MM.1S (cell line): ENCODE measurements at places on chromosomes 4 and X.
A peak's percentile ranks its signal among the peaks of the same experiment; 100 is the strongest.

- H3K27me3 ChIP-seq = no peaks in the 10 kb centered on the region
- H3K4me3 ChIP-seq = no peak overlapping the region
- no peak overlapping the region for H3K27ac ChIP-seq
- H3K4me1 ChIP-seq = no peaks in the 10 kb centered on the region
- DNase-seq = no peak
These were observed 33.5 kb upstream of the CYP2U1 start for GRCh38 chr4:107897823-107898222.

- no peaks in the 10 kb centered on the region for H3K27me3 ChIP-seq
- no peaks in the 10 kb centered on the region for H3K36me3 ChIP-seq
- no peak for DNase-seq
- H3K4me3 ChIP-seq = no peak overlapping the region
These were observed 563.1 kb upstream of the INTU start for GRCh38 chr4:127069675-127070074.

DNA sequence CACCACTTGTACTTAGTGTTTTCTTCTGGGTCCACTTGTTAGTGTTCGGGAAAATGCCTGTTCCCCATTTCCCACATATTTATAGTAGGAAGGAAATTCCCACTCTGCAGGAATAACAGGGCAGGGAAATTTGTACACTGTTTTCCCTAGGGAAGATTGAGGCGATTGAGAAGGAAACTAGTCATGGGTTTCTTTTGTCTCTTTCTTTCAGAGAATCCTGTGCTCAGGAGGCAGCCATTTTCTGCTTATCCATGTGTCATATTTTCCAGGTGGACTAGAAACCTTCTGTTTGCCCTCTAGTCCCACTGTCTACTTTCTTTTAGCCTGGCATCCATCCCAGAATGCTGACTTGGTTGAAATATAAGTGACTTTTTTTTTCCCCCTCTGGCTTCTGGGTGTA lies 299.1 kb upstream of the ANKRD50 start:
- H3K36me3 ChIP-seq = no peaks in the 10 kb centered on the region
- no peaks in the 10 kb centered on the region for H3K27me3 ChIP-seq
- no peak for DNase-seq
- no peak overlapping the region for H3K27ac ChIP-seq
- H3K4me3 ChIP-seq = no peak overlapping the region
- H3K4me1 ChIP-seq = no peaks in the 10 kb centered on the region

DNA sequence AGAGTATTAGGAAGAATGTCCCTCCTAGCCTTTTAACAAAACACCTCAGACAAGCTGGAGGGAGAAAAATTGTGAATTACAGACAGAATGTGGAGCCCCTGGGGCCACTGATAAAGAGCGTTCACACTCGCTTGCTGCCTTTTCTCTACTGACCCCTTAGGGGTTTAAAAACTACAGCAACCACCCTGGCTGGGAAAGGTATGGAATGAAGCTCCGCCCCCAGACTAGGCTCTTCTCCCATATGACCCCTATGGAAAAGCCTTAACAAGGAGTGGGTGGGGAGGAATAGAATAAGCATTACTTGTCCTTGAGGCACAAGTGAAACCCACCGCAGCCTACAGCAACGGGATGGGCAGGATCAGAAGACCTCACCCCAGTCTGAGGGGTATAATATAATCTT lies 26.3 kb downstream of the ANKRD50 start:
- peaks cover 5% of the 10 kb centered on the region; the same call in 1 of the 2 replicates for H3K4me1 ChIP-seq
- H3K4me3 ChIP-seq = no peak overlapping the region
- H3K27ac ChIP-seq = no peak overlapping the region
- no peaks in the 10 kb centered on the region for H3K36me3 ChIP-seq
- DNase-seq = no peak

- H3K4me3 ChIP-seq = peak within 1 kb of the TSS; percentile 80
- no peaks in the 10 kb centered on the region for H3K27me3 ChIP-seq
- H3K4me1 ChIP-seq = no peaks in the 10 kb centered on the region
- DNase-seq = peak; percentile 85
- peak within 1 kb of the TSS; percentile 47; the same call in 1 of the 2 replicates for H3K27ac ChIP-seq
These were observed at the start of the genes DNAAF6 and NUP62CL for GRCh38 chrX:107205770-107206696. Gene DNAAF6, plus strand, starts transcription at chrX:107206611. Its CDS starts 6,265 bp downstream, at chrX:107212876. Gene NUP62CL, minus strand, starts transcription at chrX:107206433. Its CDS starts 31,287 bp downstream, at chrX:107175146.

DNA sequence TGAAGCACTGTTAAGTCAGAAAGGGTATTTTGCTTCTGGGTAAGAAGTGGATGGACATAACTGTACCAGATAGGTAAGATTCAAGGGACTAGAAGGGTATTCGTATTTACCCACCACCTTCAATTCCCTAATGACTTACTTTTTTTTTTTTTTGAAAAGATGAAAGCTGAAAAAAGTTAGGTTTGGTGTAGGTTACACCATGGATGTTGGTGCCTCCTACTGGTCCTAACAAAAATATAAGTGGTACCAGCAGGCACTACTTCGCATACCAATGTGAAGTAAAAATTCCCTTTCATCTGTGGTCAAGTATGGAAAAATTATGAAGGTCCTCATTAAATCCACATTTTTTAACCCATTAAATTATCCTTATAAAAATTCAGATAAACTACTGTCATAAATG lies 7.2 kb downstream of the ANKRD17 start:
- no peak for DNase-seq
- H3K27me3 ChIP-seq = no peaks in the 10 kb centered on the region
- no peaks in the 10 kb centered on the region; the same call in 1 of the 2 replicates for H3K36me3 ChIP-seq
- H3K27ac ChIP-seq = no peak overlapping the region
- peaks cover 5% of the 10 kb centered on the region for H3K4me1 ChIP-seq

- DNase-seq = peak; percentile 31
- H3K36me3 ChIP-seq = no peaks in the 10 kb centered on the region
- H3K27me3 ChIP-seq = no peaks in the 10 kb centered on the region
- H3K4me1 ChIP-seq = peaks cover 18% of the 10 kb centered on the region
- H3K27ac ChIP-seq = no peak overlapping the region
These were observed 52.6 kb upstream of the ATP8A1 start for GRCh38 chr4:42709392-42710065.

DNA sequence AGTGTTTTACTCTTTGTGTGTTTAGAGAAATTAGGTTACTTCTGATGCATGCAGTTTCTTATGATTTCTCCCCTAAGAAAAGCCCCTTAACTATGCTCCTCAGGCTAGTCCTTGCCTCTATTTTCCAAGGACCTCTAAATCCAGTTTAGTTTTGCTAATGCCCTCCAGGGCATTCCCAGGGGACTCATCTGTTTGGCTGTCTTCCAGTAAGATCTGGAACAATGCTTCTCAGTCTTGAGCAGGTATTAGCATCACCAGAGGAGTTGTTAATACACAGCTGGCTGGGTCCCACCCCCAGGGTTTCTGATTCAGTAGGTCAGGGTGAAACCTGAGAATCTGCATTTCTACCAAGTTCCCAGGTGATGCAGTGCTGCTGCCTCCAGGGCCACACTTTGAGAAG lies 56.9 kb downstream of the OTC start:
- no peak overlapping the region for H3K4me3 ChIP-seq
- no peaks in the 10 kb centered on the region for H3K36me3 ChIP-seq
- DNase-seq = no peak
- no peaks in the 10 kb centered on the region for H3K27me3 ChIP-seq
- H3K4me1 ChIP-seq = no peaks in the 10 kb centered on the region

- no peak overlapping the region for H3K4me3 ChIP-seq
- peaks cover 47% of the 10 kb centered on the region for H3K4me1 ChIP-seq
- H3K36me3 ChIP-seq = 0 out of 2 replicates have a peak, but pooled peaks cover 4% of the 10 kb centered on the region
- no peak for DNase-seq
- H3K27ac ChIP-seq = peak overlapping the region; percentile 98; the same call in 1 of the 2 replicates
- no peaks in the 10 kb centered on the region for H3K27me3 ChIP-seq
These were observed 14.5 kb downstream of the GAB1 start for GRCh38 chr4:143351149-143351691.

- H3K27ac ChIP-seq = no peak overlapping the region
- no peak overlapping the region for H3K4me3 ChIP-seq
- no peaks in the 10 kb centered on the region for H3K27me3 ChIP-seq
- no peak for DNase-seq
- H3K36me3 ChIP-seq = no peaks in the 10 kb centered on the region
- H3K4me1 ChIP-seq = no peaks in the 10 kb centered on the region
These were observed 65.5 kb downstream of the FHDC1 start for GRCh38 chr4:153001626-153002025.

DNA sequence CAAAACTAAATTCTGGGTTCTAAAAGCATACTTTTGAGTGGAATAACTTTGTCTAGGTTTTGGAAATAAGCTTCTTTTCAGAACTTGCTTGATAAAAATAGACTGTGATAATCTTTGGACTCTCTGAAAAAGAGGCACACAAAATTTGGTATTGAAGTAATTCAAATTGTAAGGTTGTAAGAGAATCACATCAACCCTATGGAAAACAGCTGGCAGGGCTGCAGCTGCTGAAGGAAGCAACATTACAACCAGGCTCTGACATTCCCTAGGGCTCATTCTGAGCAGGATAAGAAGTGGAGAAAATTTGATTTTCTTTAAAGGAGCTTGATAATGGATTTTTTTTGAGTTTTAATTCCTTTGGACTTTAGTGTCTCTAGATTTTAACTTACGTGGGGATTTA lies 147.6 kb downstream of the FSTL5 start:
- H3K27ac ChIP-seq = no peak overlapping the region
- H3K4me3 ChIP-seq = no peak overlapping the region
- no peaks in the 10 kb centered on the region for H3K27me3 ChIP-seq
- DNase-seq = no peak
- no peaks in the 10 kb centered on the region for H3K36me3 ChIP-seq
- H3K4me1 ChIP-seq = no peaks in the 10 kb centered on the region

GRCh38 chr4:80466618-80467017 lies 131.1 kb downstream of the CFAP299 start:
- no peaks in the 10 kb centered on the region for H3K36me3 ChIP-seq
- no peak overlapping the region for H3K4me3 ChIP-seq
- DNase-seq = no peak
- 0 out of 2 replicates have a peak, but pooled peaks cover 10% of the 10 kb centered on the region for H3K27me3 ChIP-seq
- H3K27ac ChIP-seq = no peak overlapping the region

- H3K27ac ChIP-seq = no peak overlapping the region
- no peak overlapping the region for H3K4me3 ChIP-seq
- no peak for DNase-seq
- no peaks in the 10 kb centered on the region for H3K36me3 ChIP-seq
- H3K27me3 ChIP-seq = no peaks in the 10 kb centered on the region
These were observed 50.5 kb downstream of the SOD3 start for GRCh38 chr4:24845902-24846301.

DNA sequence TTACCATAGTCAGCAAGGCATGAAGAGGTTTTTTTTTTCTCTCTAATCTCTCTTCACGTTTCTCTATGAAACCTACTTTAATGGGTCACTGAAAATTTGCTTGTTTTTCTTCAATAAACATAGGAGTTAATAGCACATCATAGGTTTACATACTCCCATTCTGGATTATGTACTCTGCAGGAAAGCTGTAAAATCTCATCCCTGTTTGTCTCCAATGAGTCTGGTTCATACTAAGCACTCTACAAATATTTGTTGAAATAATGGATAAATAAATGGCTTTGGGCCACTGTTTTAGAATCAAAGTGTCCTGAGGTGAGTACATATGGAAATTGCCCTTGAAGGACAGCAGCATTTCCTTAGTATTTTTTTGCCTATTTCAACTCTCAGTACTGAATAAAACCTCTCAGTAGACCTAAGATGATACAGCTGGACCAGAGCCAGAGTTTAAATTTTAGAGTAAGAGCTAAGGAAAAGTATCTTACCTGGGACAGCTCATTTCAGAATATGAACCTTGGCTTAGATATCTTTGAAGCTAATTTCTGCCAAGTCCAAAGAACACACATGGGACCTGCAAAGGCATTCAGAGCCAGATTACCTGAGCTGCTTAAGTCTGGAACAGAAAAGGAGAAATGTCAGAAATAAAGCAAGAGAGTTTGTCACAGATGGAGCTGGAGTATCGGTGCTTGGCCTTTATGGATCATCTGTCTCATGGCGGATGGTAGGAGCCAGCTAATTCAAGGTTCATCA lies 34.4 kb downstream of the PF4 start:
- no peak overlapping the region for H3K27ac ChIP-seq
- H3K36me3 ChIP-seq = no peaks in the 10 kb centered on the region
- H3K4me3 ChIP-seq = no peak overlapping the region
- no peaks in the 10 kb centered on the region for H3K4me1 ChIP-seq

DNA sequence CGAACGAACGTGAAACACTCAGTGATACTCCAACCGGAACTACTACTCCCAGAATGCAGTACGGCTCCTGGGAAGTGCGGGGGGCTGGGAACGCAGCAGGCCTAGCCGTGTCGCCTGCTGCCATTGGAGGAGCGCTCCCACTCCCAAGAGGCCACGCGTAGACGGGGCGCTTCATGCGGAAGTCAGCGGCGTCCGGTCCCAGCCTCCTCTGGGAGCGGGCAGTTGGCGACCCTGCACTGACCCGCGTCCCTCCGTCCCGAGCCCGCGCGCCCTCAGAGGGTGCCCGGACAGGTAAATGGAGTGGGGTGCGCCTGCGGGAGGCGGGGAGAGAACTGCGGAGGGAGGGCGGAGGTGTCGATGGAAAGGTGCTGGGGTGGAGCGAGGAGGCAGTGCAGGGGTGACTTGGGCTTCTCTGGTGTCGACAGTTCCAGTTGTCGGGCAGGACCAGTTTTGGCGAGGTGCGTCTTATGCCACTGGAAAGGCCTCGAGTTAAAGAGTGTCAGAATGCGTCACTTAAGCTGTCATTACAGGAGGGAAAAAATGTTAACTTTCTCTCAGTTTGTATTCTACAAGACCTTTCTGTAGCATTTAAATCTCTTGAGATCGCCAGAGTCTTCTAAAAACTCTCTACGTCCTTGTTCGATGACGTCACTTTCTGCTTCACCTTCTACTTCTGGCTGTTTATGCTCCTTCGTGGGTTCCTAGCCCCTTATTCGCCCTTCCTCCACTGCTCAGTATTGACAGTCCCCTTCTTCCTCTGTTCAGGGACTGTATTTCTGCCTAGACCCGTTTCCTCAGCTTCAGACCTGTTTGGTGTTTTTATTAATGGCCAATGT lies at the start of gene VAMP7:
Gene VAMP7, plus strand, starts transcription at position 188 of the 836 bp plus-strand sequence. CDS start 8,122 bp downstream, outside the sequence.
- peak within 1 kb of the TSS; percentile 73 for H3K4me3 ChIP-seq
- no peak within 1 kb of the TSS for H3K27ac ChIP-seq
- H3K27me3 ChIP-seq = no peaks in the 10 kb centered on the region
- no peaks in the 10 kb centered on the region; the same call in 1 of the 2 replicates for H3K4me1 ChIP-seq
- DNase-seq = peak; percentile 88

- H3K27me3 ChIP-seq = no peaks in the 10 kb centered on the region
- no peak overlapping the region for H3K27ac ChIP-seq
- no peak overlapping the region for H3K4me3 ChIP-seq
- H3K36me3 ChIP-seq = no peaks in the 10 kb centered on the region
- no peak for DNase-seq
These were observed 90.6 kb downstream of the SORBS2 start for GRCh38 chr4:185721190-185722028.

GRCh38 chr4:118344801-118345200 lies 8.0 kb downstream of the PRSS12 start:
- H3K4me1 ChIP-seq = no peaks in the 10 kb centered on the region
- no peak for DNase-seq
- H3K27me3 ChIP-seq = no peaks in the 10 kb centered on the region
- H3K4me3 ChIP-seq = no peak overlapping the region
